ENCODE measurements at places on chromosomes 4 and X.

- no peak overlapping the region for H3K27ac ChIP-seq
- no peak for DNase-seq
- no peaks in the 10 kb centered on the region for H3K36me3 ChIP-seq
- H3K27me3 ChIP-seq = no peaks in the 10 kb centered on the region
- H3K4me3 ChIP-seq = no peak overlapping the region
- H3K4me1 ChIP-seq = no peaks in the 10 kb centered on the region
These were observed 95.4 kb downstream of the NKX6-1 start for GRCh38 chr4:84403656-84404055.

- no peak for DNase-seq
- no peak overlapping the region for H3K4me3 ChIP-seq
- no peaks in the 10 kb centered on the region for H3K4me1 ChIP-seq
- no peaks in the 10 kb centered on the region for H3K27me3 ChIP-seq
- H3K27ac ChIP-seq = no peak overlapping the region
These were observed 221.2 kb downstream of the LDB2 start for GRCh38 chr4:16677001-16677944.

DNA sequence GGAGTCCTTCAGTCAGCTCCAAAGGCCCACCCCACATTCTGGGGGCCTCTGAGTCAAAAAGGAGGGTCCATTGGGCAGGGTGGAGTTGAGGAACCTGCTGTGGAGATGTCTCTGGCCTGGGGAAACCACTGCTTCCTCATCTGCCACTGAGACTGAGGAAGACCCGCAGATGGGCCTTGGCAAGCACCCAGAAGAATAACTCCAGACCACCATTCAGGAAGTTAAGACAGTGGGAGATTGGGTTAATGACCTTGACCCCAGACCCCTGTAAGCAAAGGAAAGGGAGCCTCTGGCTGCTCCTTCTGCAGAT is 8.1 kb upstream of the HSD17B10 start:
- H3K27me3 ChIP-seq = no peaks in the 10 kb centered on the region
- no peak overlapping the region for H3K4me3 ChIP-seq
- peaks cover 1% of the 10 kb centered on the region for H3K4me1 ChIP-seq
- no peak overlapping the region for H3K27ac ChIP-seq
- no peak for DNase-seq
- H3K36me3 ChIP-seq = no peaks in the 10 kb centered on the region

GRCh38 chrX:135384161-135384836 is 37.4 kb upstream of the SMIM10L2A start:
- H3K27me3 ChIP-seq = no peaks in the 10 kb centered on the region
- no peak overlapping the region for H3K4me3 ChIP-seq

- H3K36me3 ChIP-seq = no peaks in the 10 kb centered on the region
- peak; percentile 92 for DNase-seq
- H3K27ac ChIP-seq = no peak overlapping the region
- H3K4me1 ChIP-seq = no peaks in the 10 kb centered on the region
- no peak overlapping the region for H3K4me3 ChIP-seq
These were observed 89.1 kb downstream of the FAM13A start for GRCh38 chr4:88967883-88968331.

GRCh38 chrX:9665113-9665512 is 100.5 kb downstream of the GPR143 start:
- no peak overlapping the region for H3K4me3 ChIP-seq
- H3K27me3 ChIP-seq = no peaks in the 10 kb centered on the region
- no peaks in the 10 kb centered on the region for H3K36me3 ChIP-seq
- no peak overlapping the region for H3K27ac ChIP-seq

DNA sequence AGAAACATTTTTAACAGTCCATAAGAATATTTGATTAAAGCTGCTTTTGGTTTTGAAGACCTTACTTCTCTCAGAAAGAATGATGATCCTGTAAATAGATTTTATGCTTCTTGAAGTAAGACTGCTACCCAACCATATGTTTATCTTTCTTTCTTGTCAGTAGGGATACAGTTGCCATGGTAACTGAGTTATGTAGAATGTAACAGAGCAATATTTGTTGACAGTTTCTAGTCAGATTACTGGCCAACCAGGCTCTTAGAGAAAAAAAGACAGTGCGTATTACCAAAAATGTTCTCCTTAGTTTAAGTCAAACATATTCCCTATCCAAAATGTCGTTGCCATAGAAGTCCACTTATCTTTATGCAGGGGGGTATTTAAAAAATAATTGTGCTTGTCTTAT is 456.8 kb downstream of the PRR32 start:
- H3K27me3 ChIP-seq = no peaks in the 10 kb centered on the region
- H3K4me1 ChIP-seq = no peaks in the 10 kb centered on the region
- H3K27ac ChIP-seq = no peak overlapping the region
- H3K4me3 ChIP-seq = no peak overlapping the region
- H3K36me3 ChIP-seq = no peaks in the 10 kb centered on the region
- no peak for DNase-seq

DNA sequence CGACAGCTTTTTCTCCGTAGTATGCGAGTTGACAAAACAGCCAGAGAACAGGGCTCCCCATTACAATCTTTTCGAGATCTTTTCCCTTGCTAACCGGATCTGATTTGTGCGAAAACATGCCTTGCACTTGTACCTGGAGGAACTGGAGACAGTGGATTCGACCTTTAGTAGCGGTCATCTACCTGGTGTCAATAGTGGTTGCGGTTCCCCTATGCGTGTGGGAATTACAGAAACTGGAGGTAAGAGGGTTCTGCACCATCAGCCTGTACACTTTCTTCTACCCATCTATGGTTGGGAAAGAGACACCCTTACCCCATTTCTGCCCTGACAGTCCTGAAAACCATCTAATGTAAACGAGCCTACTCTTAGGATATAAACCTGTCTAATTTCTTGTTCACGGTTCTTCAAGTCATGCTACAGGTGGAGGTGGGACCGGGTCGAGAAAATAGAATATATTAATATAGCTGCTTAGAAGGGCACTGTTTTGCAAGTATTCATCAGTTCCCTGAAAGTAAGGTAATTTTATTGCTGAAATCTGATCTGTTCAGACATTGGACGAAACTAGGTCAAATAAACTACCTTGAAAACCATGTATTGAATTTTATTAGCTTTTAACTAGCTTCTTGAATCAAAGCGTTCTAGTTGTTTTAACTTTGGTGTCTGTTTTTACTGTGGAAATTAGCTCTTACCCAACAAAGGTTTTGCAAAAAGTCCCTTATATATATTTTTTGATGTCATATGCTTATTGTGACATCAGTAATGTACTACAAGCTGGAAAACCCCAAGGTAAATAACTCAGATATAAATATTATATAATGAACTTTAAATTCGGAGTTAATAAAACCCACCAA is 869 bp downstream of the TMEM184C start:
- no peak overlapping the region for H3K27ac ChIP-seq
- no peaks in the 10 kb centered on the region for H3K27me3 ChIP-seq
- H3K4me1 ChIP-seq = peaks cover 2% of the 10 kb centered on the region
- peak overlapping the region; percentile 93 for H3K4me3 ChIP-seq
- DNase-seq = no peak
- H3K36me3 ChIP-seq = peaks cover 4% of the 10 kb centered on the region

DNA sequence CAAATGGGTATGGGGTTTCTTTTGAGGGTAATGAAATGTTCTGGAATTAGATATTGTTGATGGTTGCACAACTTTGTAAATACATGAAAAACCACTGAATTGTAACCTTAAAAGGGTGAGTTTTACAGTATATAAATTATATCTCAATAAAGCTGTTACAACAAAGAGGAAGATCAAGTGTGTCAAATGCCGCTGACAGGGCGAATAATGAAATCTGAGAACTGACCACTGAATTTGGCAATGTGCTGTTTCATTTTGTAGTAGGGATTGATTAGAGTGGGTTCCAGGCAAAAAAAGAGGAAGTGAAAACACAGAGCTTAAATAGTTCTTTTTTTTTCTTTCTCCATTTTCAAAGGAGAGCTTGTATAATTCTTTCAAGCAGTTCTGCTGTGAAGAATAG is 161.1 kb upstream of the NAP1L5 start:
- no peaks in the 10 kb centered on the region for H3K4me1 ChIP-seq
- H3K27ac ChIP-seq = no peak overlapping the region
- H3K4me3 ChIP-seq = no peak overlapping the region
- H3K27me3 ChIP-seq = no peaks in the 10 kb centered on the region
- no peak for DNase-seq
- H3K36me3 ChIP-seq = no peaks in the 10 kb centered on the region

GRCh38 chrX:39912126-39912525 is 185.6 kb downstream of the BCOR start:
- DNase-seq = no peak
- no peak overlapping the region for H3K4me3 ChIP-seq
- no peaks in the 10 kb centered on the region for H3K27me3 ChIP-seq
- no peak overlapping the region for H3K27ac ChIP-seq
- no peaks in the 10 kb centered on the region for H3K36me3 ChIP-seq

- H3K27me3 ChIP-seq = no peaks in the 10 kb centered on the region
- no peak overlapping the region for H3K4me3 ChIP-seq
- DNase-seq = peak; percentile 52
These were observed 196.7 kb downstream of the ZNF330 start for GRCh38 chr4:141417387-141417786.

DNA sequence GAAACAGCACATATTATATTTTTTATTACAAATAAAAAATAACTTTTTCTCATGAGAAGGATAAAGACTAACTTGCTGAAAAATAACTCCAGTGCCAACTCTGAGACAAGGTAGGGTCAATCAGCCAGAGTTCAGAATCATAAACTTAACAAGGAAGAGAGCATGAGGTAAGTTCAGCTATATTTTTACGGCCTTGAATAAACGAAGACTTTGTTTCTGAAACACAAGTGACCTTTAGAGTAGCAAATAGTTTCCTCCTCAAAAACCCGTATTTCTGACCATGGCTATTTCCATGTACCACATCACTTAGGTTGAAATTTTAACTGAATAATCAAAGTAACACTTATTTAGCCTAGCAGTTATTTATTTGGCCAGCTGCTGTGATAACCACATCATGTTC is 45.5 kb downstream of the PRDM5 start:
- H3K36me3 ChIP-seq = peaks cover 2% of the 10 kb centered on the region
- H3K4me3 ChIP-seq = no peak overlapping the region
- no peak overlapping the region for H3K27ac ChIP-seq
- H3K4me1 ChIP-seq = peaks cover 7% of the 10 kb centered on the region

GRCh38 chr4:10031668-10032590 is 10.6 kb upstream of the SLC2A9 start:
- no peak overlapping the region for H3K27ac ChIP-seq
- H3K36me3 ChIP-seq = no peaks in the 10 kb centered on the region
- H3K4me3 ChIP-seq = no peak overlapping the region
- H3K4me1 ChIP-seq = no peaks in the 10 kb centered on the region
- no peak for DNase-seq
- H3K27me3 ChIP-seq = no peaks in the 10 kb centered on the region

DNA sequence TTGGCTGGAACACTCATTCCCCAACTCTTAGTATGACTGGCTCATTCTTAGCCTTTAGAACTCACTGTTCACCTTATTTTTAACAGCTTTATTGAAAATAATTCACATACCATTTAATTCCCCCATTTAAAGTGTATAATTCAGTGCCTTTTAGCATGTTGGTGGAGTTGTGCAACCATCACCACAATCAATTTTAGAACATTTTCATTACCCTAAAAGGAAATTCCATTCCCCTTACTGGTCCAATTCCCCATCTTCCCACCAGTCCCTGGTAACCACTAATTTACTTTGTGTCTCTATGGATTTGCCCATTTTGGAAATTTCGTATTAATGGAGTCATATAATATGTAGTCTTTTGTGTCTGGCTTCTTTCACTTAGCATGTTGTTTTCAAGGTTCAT is 19.7 kb downstream of the NHSL2 start:
- no peaks in the 10 kb centered on the region for H3K27me3 ChIP-seq
- no peaks in the 10 kb centered on the region for H3K36me3 ChIP-seq
- DNase-seq = no peak
- H3K4me3 ChIP-seq = no peak overlapping the region
- H3K4me1 ChIP-seq = peaks cover 1% of the 10 kb centered on the region

DNA sequence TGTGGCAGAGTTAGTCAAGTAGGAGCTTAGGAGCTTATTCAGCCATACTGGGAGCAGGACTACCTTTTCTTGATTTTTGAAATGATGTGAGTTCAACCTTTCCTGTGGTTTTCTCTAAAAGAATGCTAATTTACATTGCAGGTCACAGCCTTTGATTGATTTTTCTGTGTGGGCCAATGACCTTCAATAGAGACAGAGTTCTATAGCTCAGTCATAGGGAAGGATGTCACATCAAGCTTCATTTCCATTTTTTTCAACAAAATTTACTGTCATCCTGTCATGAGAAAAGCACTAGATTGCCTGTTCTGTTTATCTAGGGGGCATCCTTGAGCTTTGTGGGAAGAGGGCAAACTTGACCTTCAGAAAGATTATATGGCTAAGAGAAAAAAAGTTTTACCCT is 448.7 kb downstream of the MID1IP1 start:
- DNase-seq = no peak
- H3K36me3 ChIP-seq = no peaks in the 10 kb centered on the region
- H3K4me1 ChIP-seq = no peaks in the 10 kb centered on the region

- no peak overlapping the region for H3K27ac ChIP-seq
- H3K4me3 ChIP-seq = no peak overlapping the region
- no peaks in the 10 kb centered on the region for H3K36me3 ChIP-seq
- no peaks in the 10 kb centered on the region for H3K27me3 ChIP-seq
- H3K4me1 ChIP-seq = no peaks in the 10 kb centered on the region
These were observed 3.4 kb upstream of the CYBB start for GRCh38 chrX:37776283-37776986.

GRCh38 chrX:84320614-84321013 is 132.6 kb upstream of the RPS6KA6 start:
- no peak overlapping the region for H3K4me3 ChIP-seq
- no peak for DNase-seq
- H3K27ac ChIP-seq = no peak overlapping the region
- no peaks in the 10 kb centered on the region for H3K4me1 ChIP-seq
- H3K36me3 ChIP-seq = no peaks in the 10 kb centered on the region
- H3K27me3 ChIP-seq = no peaks in the 10 kb centered on the region

- no peak overlapping the region for H3K27ac ChIP-seq
- no peaks in the 10 kb centered on the region for H3K36me3 ChIP-seq
- no peaks in the 10 kb centered on the region for H3K4me1 ChIP-seq
- DNase-seq = no peak
These were observed 11.2 kb downstream of the CDKN2AIP start for GRCh38 chr4:183455431-183456195.

- H3K27me3 ChIP-seq = no peaks in the 10 kb centered on the region
- H3K4me1 ChIP-seq = no peaks in the 10 kb centered on the region
- H3K4me3 ChIP-seq = no peak overlapping the region
- DNase-seq = no peak
- peak overlapping the region; percentile 4 for H3K27ac ChIP-seq
These were observed 18.4 kb upstream of the ZNF41 start for GRCh38 chrX:47501226-47502074.

- no peaks in the 10 kb centered on the region for H3K4me1 ChIP-seq
- no peak overlapping the region for H3K27ac ChIP-seq
- no peaks in the 10 kb centered on the region for H3K36me3 ChIP-seq
- H3K4me3 ChIP-seq = no peak overlapping the region
- H3K27me3 ChIP-seq = no peaks in the 10 kb centered on the region
These were observed 7.2 kb downstream of the TCEAL3 start for GRCh38 chrX:103614999-103615398.

DNA sequence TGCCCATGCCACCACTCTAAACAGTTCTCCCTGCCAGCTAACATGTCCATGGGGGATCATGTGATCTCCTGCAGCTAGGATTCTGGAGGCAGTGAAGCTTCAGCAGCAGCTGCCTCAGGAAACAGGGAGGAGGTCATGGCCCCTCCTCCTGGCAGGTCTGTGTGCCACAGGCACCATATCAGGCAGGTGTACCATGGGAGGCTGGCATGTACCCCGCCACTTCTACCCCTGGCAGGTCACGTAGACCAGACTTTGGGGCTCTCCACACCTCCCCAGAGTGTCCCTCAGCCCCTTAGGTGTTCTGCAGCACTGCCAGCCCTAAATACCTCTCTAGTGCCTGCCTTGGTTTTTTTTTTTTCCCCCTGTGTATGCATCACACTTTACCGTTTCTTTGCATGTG is 110.5 kb upstream of the FAM47C start:
- no peak overlapping the region for H3K4me3 ChIP-seq
- no peaks in the 10 kb centered on the region for H3K4me1 ChIP-seq
- H3K27me3 ChIP-seq = no peaks in the 10 kb centered on the region
